Muscle of arm (tissue), 14 donors: ENCODE measurements at places on chromosomes 16 and 17. TPM values are rescaled to one million over a fixed set of nuclear protein-coding genes. Genes with fewer than 3 reads are reported as not detected.
A peak's percentile ranks its signal among the peaks of the same experiment; 100 is the strongest.

DNA sequence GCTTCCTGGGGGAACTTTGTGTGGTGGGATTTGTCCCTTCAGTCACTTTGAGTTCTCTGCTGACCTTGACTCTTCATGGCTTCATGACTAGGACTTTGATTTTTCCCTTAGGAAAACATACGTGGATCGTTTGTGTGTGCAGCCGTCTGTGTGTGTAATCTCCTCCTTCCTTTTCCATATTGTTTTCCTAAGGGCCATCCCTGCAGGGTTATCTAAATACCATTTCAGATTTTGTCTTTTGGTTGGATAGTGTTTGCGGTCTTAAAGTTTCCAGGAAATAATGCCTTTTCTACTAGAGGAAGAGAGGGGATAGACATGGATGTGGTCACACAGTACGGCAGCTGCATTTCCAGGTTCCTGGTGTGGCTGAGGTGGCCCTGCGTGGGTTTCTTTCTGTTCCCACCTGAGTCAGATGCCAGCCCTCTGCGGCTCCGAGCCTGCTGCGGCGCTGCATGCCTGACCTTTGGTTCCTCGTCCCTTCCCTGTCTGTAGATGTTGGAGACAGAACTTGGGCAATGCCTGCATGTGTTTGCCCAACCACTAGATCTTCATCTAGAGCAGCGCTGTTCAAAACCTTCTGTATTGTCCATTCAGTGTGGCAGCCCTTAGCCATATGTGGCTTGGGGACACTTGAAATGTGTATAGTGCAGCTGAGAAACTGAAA is 72.0 kb upstream of the LGALS9 start:
- no peak for DNase-seq

MAPT gene
- polyA plus RNA-seq: 7.2 TPM

- DNase-seq: no peak
These were observed 8.8 kb downstream of the PCGF2 start for GRCh38 chr17:38739305-38739704.

DNA sequence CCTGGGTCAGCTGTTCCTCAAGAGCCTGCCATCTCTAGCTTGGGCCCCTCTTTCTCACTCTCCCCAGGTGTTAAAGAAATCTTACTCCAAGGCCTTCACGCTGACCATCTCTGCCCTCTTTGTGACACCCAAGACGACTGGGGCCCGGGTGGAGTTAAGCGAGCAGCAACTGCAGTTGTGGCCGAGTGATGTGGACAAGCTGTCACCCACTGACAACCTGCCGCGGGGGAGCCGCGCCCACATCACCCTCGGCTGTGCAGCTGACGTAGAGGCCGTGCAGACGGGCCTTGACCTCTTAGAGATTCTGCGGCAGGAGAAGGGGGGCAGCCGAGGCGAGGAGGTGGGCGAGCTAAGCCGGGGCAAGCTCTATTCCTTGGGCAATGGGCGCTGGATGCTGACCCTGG is 6.8 kb downstream of the CNP start:
- DNase-seq: no peak

CCL3 gene
- polyA plus RNA-seq: not detected

DNA sequence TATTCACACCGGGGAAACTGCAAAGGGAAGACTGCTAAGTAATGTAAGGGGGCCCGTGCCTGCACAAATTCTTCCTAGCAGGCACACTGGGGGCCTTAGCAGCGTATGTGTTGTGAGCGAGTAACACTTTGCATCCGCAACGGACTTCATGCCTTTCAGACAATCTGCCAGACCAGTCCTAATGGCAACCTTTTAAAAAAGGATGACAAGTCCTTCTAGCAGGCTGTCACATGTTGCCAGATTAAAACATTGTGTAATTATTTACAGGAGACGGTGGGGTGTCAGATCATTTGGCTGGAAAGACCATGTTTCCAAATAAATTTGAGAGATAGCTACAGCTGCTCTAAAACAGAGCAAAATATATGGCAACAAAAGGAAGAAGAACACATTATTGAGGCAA is 46.1 kb downstream of the CPPED1 start:
- no peak for DNase-seq

HBQ1 gene
- polyA plus RNA-seq: 4.4 TPM

DPEP1 gene
- 0.64 TPM for polyA plus RNA-seq

DNA sequence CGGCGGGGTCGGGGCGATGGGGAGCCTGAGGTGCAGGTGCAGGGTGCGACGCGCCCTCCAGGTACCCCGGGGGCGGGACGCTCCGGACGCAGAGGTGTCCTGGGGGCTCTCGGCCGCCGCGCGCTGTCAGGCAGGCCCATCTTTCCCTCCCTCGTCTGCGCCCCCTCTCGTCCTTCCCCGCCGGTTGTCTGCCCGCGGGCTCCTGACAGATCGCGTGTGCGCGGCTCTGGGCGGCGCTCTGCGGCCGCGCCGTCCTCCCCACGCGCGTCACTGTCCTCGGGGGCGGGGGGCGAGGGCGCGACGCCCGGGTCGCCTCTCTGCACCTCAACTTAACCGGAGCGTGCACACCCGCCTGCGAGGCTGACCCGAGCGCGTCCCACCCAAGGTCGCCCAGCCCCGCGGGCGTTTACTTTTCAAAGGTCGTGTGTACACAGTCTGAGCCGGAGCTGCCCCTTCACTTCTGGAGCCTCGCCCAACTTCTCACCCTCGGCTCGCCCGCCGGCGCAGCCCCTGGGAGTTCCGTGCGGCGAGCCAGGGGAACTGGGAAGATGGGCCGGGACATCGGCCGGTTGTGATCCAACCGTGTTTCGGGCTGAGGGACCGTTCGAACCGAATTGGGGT is 512 bp downstream of the AKAP1 start:
- peak; percentile 45 for DNase-seq

DNA sequence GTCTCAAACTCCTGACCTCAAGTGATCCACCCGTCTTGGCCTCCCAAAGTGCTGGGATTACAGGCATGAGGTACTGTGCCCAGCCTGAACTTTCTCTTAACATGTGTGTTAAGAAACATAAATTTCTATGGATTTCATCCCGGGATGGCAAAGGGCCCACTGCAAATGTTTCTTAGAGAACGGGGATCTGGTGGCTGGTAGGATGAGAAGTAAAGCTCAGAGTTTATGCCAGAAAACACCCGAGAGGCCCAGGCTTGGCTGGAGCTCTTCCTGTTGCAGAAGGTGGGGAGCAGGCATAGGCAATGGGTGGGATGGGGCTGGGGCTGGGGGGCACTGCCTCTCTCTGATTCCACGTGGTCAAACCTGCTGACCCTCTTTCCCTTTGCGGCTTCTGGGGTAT is 5.6 kb upstream of the CARHSP1 start:
- no peak for DNase-seq

DNA sequence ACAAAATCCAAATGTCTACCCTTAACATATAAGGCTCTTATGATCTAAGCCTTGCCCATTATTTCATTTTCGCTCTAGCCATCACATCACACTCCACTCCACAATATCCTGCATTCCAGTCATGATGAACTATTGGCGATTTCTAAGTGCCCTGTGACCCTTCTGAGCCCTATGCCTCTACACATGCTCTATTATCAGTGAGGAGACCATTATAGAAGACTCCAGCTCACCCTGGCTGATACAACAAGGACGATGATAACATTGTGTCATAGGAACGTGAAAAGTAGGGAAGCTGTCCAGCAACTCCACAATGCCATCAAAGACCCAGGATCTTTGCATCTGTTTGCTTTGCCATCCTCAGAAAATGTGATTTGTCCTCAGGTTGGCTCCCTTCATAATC is 29.6 kb upstream of the GNAO1 start:
- DNase-seq: no peak

GRCh38 chr17:78359321-78359996 is 418 bp downstream of the SOCS3 start:
- DNase-seq: no peak
